ENCODE measurements at places on chromosomes 5 and 9.
A peak's percentile ranks its signal among the peaks of the same experiment; 100 is the strongest.

GRCh38 chr5:84622461-84622860 lies 237.8 kb upstream of the EDIL3 start:
- no peak for DNase-seq

GRCh38 chr9:107263289-107263688 lies 19.8 kb upstream of the RAD23B start:
- DNase-seq, result no peak

- peak; percentile 74 for DNase-seq
Observed at GRCh38 chr9:3746296-3747275, 220.8 kb upstream of the RFX3 start.

DNA sequence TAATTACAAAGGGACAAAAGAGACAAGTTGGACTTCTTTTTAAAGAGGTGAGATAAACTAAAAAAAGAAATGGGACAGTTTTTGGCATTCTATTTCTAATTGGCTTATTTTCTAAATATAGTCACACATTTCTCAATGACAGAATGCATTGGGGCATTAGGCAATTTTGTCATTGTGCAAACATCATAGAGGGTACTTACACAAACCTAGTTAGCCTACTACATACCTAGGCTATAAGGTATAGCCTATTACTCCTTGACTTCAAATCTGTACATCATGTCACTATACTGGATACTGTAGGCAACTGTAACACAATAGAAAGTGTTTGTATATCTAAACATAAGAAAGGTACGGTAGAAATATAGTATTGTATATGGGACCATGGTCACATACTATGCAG lies 56.1 kb downstream of the LSM11 start:
- no peak for DNase-seq

DNA sequence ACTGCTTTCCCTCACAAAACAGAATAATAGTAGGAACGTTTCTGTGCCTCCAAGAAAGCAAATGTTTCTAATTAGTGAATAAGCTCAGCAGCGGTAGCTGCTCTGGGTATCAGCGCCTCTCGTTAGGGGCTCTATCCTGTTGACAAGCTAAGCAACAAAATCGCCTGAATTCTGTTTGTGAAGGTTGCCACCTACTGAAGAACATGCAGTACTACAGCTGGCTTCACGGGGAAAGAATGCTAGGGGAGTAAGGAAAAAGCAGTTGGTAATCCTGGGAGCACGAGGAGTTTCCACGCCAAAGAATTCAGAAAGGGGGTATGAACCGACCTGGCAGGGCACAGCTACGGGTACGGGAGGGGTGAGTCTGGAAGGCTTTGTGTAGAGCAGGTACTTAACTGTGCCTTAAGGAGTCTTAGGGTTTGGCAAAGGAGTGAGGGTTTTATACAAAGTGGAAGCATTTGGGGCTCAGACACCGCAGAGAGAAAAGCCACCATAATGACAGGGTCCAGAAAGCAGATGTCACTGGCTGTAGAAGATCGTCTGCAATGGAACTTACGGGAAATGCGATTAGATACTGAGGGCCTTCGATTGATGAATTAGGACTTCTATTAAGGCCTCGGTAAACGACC lies 171.7 kb downstream of the TTC39B start:
- peak; percentile 50 for DNase-seq

GRCh38 chr5:154603485-154603884 lies 125.5 kb upstream of the HAND1 start:
- DNase-seq, result no peak

GRCh38 chr5:133944263-133945185 lies 23.9 kb downstream of the C5orf15 start:
- DNase-seq, result no peak

- DNase-seq, result no peak
Observed at GRCh38 chr9:26677965-26678706, 214.5 kb downstream of the CAAP1 start.

GRCh38 chr5:57626703-57627102 lies 144.1 kb upstream of the ACTBL2 start:
- no peak for DNase-seq

DNA sequence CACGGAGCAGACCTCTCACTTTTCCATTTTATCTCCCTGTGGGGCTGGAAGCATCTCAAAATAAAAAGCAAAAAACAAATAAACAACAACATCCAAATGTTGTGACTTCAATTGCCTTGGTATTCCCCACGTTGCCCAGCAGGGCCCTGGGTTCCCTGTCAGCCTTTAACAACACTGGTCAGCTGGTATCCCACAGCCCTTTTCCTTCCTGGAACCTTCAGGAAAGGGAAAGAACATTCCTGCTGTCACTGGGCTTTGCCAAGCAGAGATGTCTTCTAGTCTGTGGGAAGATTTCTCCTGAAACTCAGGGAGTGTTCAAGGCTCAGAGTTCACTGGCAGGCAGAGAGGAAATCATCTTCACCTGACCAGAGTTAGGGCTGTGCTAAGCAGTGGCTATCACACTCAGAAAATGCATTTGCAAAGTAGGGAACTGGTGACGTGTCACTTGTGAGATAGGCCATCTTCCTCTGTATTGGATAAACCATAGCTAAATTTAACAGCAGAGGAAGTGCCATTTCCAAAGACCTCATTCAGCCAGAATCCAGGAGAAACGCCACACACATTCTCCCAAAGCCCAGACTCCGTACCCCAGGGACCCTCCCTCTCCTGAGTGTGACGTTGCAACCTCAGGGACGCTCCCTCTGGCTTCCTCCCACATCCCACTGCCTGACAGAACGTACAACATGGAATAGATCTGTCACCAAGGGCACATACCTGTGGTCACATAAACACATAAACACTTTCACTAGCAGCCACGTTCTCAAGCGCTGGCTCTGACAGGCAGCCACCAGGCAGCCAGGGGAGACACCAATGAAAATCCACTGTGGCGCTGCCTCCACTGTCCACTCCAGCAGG lies 274.0 kb upstream of the DAPK1 start:
- DNase-seq, result no peak

DNA sequence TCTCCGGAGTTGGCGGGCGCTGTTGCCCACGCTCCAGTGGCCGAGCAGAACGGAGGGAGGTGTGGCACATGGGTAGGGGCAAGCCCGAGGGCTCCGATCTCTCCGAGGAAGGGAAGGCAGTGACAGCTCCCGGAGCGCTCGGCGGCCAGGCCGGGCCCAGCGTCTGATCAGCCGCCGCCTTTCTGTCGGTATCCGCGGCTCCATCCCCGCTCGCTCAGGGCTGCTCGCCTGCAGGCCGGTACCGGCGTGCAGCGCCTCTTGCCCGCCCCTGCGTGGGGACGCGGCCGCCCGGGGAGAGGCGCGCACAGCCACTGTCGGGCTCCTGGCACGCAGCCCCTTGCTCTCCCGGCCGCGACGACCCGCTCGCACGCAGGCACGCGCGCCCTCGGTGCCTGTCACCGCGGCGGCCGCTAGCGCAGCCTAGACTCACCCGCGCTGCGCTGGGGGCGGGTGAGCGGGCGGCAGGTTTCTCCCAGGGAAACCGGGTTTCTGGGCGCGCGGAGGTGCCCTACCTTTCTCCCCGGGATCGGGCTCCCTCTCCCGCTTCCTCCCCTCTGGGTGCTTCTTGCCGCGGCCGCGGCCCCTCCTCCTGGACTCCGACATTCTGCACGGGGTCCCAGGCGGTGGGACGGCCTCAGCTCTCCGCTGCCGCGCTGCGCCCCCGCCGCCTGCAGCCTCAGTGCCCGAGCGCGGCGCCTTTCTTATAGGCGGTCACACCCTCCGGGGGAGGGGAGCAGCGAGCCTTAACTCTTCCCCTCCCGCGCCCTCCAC lies 108.4 kb downstream of the PSD2 start:
- DNase-seq, result no peak

GRCh38 chr5:143402553-143403333 lies 743 bp downstream of the NR3C1 start:
- DNase-seq, result no peak

DNA sequence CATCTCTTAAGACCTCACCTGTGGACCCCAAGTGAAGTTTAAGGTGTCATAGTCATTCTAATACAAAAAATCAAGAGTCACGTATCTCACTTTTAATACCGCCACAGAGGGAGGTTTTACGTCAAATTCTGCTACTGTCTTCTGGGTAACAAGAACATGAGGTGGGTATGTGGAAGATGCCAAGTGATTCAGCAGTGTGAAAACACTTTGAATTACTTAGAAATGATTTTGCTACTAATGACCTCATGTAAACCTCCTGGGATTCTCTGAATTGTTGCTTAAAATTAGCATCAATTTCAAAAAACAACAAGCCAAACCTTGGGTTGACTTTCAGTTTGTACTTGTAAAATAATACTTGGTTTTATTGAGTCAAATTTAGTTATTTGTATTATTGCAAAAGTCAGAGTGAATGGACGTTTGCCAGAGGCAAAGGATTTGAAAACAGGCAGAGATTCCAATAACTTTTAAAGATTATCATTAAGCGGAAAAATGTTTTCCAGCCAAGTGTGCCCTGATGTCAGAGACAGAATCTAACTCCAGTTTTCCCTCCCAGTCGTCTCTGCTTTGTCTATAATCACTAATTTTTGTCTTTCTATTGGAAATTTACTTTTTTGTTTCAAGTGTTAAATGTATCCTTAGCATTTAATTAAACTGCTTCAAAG lies 8.8 kb downstream of the DMRT2 start:
- no peak for DNase-seq

GRCh38 chr5:157732596-157733262 lies 1.5 kb downstream of the THG1L start:
- no peak for DNase-seq

DNA sequence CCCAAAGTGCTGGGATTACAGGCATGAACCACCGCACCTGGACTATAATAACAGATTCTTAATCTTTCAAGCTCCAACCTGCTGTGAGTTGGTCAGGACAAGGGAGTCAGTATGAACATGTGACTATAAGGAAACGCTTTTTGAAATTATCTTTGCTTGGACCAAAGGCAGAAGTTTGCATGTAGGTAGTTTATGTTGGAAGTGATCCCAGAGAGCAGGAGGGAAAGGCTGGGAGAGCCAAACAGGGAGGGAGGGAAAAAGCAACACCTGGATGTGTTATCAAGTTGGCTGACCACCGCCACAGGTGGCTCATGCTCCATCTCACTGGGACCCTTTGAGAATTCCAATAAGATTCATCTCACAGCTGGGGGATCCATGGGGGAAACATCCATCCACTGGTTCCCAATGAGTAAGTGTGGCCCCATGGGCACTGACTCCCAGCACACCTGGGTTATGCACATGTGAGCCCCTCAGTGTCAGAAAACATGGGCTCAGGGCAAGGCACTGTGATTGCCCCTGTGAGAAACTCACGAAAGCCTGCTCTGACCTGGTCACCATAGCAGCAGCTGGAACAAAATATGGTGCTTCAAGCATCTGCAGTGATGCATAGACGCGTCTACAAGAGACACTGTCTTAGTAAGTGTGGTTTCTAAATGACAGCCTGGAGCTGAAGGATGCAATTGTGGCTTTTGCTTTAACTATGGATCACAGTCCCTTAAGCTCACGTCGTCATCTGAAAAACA lies 62.1 kb downstream of the ARSB start:
- no peak for DNase-seq

GRCh38 chr5:109354761-109355160 lies 55.0 kb downstream of the PJA2 start:
- DNase-seq, result no peak

GRCh38 chr9:107243742-107244141 lies 39.3 kb upstream of the RAD23B start:
- peak; percentile 40 for DNase-seq

DNA sequence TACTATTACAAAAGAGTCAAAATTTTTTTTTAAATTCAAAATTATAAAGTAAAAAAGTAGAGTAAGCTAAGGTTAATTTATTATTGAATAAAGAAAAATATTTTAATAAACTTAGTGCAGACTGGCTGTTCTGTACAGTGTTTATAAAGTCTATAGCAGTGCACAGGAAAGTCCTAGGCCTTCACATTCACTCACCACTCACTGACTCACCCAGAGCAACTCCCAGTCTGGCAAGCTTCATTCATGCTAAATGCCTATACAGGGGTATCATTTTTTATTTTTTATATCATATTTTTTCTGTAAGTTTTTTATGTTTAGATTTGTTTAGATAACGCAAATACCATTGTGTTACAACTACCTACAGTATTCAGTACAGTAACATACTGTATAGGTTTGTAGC lies 700.7 kb upstream of the GRAMD2B start:
- no peak for DNase-seq

DNA sequence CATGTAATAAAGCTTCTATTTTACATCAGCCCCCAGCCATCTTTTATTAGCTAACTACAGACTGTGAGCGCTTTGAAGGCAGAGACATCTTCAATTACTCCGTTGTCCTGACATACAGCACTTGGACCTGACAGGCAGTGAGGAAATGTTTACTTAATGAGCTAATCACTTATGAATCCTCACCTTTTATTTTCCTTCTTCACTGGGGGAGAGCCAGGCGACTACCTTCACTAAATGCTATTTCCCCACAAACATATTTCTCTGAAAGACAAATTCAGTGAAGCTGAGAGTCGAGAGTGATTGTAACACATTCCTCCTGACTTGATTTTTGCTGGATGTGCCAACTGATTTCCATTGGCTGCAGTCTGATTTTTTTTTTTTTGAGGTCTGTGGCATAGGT lies 192.1 kb upstream of the CLINT1 start:
- DNase-seq, result no peak

DNA sequence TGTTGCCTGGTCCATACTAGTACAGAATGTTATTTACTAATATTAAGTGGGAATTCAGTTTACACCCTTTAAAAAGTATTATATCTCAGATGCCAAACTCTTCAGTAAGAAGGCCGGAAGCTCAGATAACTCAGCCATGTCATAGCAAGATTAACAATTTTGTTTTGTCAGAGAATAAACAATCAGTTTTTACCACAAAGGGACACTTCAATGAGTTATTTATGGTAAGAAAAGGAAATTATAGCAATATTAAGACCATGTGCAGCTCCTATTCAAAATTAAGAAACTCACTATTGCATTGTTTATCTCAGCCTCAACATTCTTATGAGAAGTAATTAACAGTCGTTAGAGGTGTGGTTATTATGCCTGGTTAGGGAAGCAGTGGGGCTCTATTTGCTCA lies 13.1 kb upstream of the ARL15 start:
- DNase-seq, result no peak

DNA sequence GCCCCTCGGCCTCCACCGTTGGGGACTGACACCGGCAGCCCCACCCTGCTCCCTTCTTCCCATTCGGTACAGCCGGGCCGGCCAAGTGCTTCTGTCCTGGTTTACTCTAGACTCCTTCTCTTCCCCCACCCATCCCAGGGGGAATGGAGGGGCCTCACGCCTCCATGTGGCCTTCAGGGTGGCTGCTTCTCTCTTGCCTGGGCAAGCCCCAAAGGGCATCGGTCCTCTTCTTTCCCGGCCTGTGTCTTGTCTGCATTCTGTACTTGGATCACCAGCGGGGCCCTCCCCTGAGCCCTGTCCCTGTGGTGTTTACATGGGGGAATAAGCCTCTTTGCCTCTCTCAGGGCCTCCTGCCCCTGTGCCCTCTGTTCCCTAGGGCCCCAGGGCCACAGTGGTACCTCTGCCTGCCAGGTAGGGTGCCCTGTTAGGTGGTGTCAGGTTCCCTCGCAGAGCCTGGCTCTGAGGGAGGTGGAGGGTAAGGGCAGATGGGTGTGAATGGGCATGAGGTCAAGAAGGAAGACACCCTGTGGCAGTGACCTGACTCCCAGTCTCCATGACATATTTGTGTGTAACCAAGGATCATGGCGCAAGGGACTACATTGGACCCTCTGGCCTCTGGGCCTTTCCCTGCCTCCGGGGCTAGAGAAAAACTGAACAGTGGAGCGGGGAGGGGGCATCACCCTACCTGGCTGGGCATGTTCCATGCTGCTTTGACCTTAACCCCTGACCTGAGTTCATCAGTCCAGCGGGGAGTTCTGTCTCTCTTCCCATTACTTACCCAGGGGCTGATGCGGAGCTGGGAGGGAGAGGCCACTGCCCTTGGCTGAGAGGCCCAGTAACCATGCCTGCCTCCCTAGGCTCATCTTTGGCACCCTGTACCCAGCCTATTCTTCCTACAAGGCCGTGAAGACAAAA lies 1.6 kb downstream of the REEP2 start:
- DNase-seq, result no peak
